ENCODE measurements at places on chromosomes 3 and 15. TPM values are rescaled to one million over a fixed set of nuclear protein-coding genes. Genes with fewer than 3 reads are reported as not detected.

The ADAMTS7 gene
- 8.5 TPM for total RNA-seq

The C3orf22 gene
- total RNA-seq, result not detected

The DUOXA2 gene
- not detected for total RNA-seq

The DIS3L gene
- total RNA-seq, result 31.3 TPM

The ACOX2 gene
- 8.8 TPM for total RNA-seq

The GOLGA8G gene
- total RNA-seq, result not detected

The ITPKA gene
- 9.7 TPM for total RNA-seq

The ADCY5 gene
- 0.88 TPM for total RNA-seq

The IFT122 gene
- 11.8 TPM for total RNA-seq

The TERC gene
- 0.24 TPM for total RNA-seq

The GPR27 gene
- 3.3 TPM for total RNA-seq

The ASTE1 gene
- total RNA-seq, result 5.6 TPM

The RBP2 gene
- total RNA-seq, result not detected

The DUOXA1 gene
- total RNA-seq, result 0.30 TPM

The CLDN16 gene
- 0.16 TPM for total RNA-seq

The SYNM gene
- total RNA-seq, result 28.6 TPM

The SOX14 gene
- not detected for total RNA-seq

The WDR72 gene
- 8.3 TPM for total RNA-seq

The FBXO40 gene
- total RNA-seq, result not detected

The IMPG2 gene
- total RNA-seq, result not detected

The KLHL18 gene
- 18.9 TPM for total RNA-seq

The ST6GAL1 gene
- total RNA-seq, result 3.9 TPM

The SLC25A36 gene
- total RNA-seq, result 19.5 TPM

The HESX1 gene
- not detected for total RNA-seq

The SLC38A3 gene
- 0.15 TPM for total RNA-seq

The ALPK3 gene
- 0.07 TPM for total RNA-seq

The GOLGA8K gene
- 0.31 TPM for total RNA-seq

The GPR160 gene
- 2.1 TPM for total RNA-seq

The DGKG gene
- total RNA-seq, result 7.3 TPM

The WNT5A gene
- 0.59 TPM for total RNA-seq

The GTPBP8 gene
- total RNA-seq, result 14.9 TPM

The KNSTRN gene
- 46.8 TPM for total RNA-seq

The CCDC33 gene
- total RNA-seq, result 7.5 TPM

The C3orf70 gene
- 0.21 TPM for total RNA-seq

The SLC22A13 gene
- total RNA-seq, result not detected

The CCDC39 gene
- not detected for total RNA-seq

The TEX9 gene
- total RNA-seq, result 4.9 TPM

The TUSC7 gene
- not detected for total RNA-seq

The C3orf20 gene
- not detected for total RNA-seq

The GOLGA8M gene
- 0.07 TPM for total RNA-seq

The CYP8B1 gene
- not detected for total RNA-seq

The CLEC3B gene
- not detected for total RNA-seq

The SLC12A1 gene
- total RNA-seq, result not detected

The SEMA3F gene
- total RNA-seq, result 20.9 TPM
